Stimulated activated CD4-positive, alpha-beta T cell treated with anti-CD3 and anti-CD28 coated beads, Interleukin-15, amount 100 ng/mL, for 48 hours (primary cell): ENCODE measurements at places on chromosomes 2 and 18.

- DNase-seq, result no peak
Measured at GRCh38 chr2:134097740-134098139, 156.1 kb upstream of the MGAT5 start.

GRCh38 chr2:28436525-28437051 is 43.9 kb downstream of the FOSL2 start:
- no peak for DNase-seq

- DNase-seq, result no peak
Measured at GRCh38 chr18:39208729-39209128, 1643.1 kb upstream of the CELF4 start.

DNA sequence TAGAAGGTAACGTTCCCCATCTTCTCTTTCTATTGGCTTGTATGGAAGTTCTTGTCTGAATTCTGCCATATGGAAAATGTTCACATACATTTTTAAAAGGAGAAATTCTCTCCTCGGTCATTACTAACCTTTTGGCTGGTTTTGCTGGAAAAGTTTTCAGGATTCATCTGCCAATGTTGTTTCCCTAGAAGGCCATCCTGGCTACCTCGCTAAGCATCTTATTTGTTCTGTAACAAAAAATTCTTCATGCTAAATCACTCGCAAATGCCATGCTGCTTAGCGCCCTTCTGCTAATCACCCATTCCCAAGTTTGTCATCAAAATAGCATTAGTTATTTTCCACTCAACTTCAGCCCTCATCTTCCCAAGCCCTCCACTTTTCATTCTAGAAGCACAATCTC is 262.0 kb downstream of the SLC8A1 start:
- DNase-seq, result no peak

DNA sequence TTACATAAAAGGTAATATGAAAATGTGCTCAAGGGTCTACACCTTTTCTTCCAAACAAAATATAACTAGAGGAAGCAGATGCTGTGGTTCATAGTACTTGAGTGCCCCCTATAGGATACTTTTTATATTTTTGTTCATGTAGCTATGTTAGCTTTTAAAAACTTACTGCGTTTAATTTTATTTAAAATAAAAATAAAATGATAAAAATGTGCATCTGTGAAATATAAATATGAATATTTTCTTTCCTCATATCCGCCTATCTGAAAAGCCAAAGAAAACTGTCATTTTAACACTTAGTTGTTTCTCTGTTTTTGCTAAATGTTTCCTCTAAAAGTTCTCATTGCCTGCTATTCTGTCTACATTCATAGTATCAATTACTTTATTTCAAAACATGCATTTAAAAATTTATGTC is 9.6 kb upstream of the LRP1B start:
- DNase-seq, result no peak

GRCh38 chr2:59680863-59681262 is 872.6 kb downstream of the BCL11A start:
- no peak for DNase-seq

- DNase-seq, result no peak
Measured at GRCh38 chr2:47307066-47307465, 95.9 kb upstream of the MSH2 start.

GRCh38 chr2:61272421-61273070 is 110.6 kb downstream of the C2orf74 start:
- DNase-seq, result no peak

GRCh38 chr18:12313530-12314245 is 5.6 kb downstream of the TUBB6 start:
- DNase-seq, result no peak

GRCh38 chr2:69499966-69500365 is 62.7 kb upstream of the NFU1 start:
- no peak for DNase-seq

DNA sequence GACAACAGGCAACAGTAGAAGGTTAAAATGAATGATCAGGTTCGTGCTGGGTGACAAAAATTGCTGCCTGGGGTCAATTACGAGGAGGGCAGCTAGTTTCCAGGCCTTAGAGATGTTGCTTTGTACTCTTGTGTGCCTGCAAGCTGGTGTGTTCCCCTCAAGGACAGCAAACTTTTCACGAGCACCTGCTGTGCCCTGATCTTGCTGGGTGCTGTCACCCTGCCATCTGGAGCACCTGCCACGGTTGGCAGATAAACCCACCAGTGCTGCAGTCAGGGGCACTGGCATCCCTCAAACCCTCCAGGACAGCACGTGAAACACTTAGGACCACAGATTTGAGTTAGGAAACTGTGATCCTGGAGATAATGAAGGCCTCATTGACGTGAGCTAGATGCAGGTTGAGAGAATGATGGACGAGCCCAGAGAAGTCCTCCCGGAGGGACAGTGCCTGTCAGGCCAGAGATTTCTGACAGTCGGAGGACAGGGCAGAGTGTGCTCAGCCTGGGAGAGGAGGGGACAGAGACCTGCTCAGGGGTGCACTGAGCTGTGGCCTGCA is 104.3 kb upstream of the RAB12 start:
- no peak for DNase-seq

GRCh38 chr2:2591542-2591940 is 260.5 kb upstream of the MYT1L start:
- no peak for DNase-seq

GRCh38 chr2:240217431-240218301 is 77.2 kb upstream of the OTOS start:
- no peak for DNase-seq

DNA sequence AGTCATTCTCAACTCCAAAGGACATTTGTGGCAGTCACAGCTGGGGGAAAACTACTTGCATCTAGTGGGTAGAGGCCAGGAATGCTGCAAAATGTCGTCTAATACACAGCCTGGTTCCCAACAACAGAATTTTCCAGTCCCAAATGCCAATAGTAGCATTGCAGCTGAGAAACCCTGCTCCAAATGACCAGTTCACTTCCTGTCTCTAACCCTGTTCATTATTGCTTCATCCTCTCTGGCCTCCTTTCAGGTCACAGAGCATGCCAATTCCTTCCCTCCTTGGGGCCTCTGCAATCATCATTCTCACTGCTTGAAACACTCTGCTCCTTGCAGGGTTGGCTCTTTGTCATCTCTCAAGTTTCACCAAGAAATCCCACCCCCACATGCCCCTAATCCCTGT is 139.1 kb downstream of the IRS1 start:
- DNase-seq, result no peak

- no peak for DNase-seq
Measured at GRCh38 chr2:235810252-235810651, 316.4 kb downstream of the AGAP1 start.

GRCh38 chr18:26312199-26312598 is 86.0 kb downstream of the TAF4B start:
- no peak for DNase-seq

DNA sequence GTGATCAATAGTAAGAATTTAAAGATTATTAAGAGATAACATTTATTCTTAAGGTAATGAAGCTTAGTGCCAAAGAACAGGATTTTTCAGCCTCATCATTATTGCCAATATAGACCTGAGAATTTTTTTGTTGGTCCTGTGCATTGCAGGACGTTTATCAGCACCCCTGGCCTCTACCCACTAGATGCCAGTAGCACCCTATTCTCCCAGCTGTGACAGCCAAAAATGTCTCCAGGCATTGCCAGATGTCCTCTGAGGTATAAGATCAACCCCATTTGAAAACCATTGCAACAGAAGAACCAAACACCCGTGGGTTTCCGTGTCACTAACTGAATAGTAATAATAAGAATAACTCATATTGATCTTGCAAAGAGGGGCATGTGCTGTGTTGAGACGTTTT is 700.0 kb upstream of the SOX11 start:
- DNase-seq, result no peak

DNA sequence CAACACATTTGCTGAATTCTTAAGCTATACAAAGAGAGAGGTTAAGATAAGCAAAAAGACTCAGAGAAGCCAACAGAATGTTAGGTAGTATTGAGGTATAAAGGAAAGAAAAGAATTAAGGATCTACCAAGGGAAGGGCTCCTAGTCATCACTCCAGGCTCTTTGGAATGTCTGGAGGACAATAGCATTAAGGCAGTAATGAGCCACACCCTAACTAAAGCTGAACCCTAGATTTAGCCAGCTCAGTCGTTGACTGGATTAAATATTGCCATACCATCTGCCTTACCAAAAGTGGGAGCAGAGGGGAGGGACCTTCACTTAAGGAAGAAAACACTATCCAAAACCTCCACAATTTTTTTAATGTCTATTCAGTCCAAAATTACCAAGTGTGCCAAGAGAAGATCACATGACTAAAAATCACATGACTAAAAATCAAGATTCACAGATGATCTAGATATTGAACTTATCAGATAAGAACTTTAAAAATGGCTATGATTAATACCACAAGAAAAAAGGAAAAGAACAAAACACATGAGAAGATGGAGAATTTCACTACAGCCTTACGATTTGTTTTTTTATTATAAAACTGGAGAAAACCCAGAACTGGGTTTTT is 59.7 kb downstream of the EXOC6B start:
- DNase-seq, result no peak

- DNase-seq, result no peak
Measured at GRCh38 chr2:227153307-227153706, 10.7 kb downstream of the COL4A4 start.

GRCh38 chr18:63051928-63052327 is 267.6 kb downstream of the BCL2 start:
- no peak for DNase-seq

DNA sequence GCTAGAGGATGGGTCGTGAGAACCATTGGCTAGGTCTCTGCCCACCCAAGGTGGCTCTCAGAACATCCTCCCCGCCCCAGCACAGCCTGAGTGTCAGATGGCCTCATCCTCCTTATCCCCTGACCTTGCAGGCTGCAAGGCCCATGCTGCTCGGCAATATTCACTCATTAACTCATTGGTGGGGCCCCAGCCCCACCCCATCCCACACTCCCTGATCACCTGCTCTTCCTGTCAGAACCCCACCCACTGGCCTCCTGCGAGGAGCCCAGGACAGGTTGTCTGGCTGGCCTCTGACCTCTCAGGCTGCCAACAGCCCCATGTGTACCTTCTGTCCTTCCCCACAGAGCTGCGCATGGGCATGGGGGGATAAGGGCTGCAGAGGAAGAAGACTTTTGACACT is 5.3 kb downstream of the ADCY3 start:
- no peak for DNase-seq

GRCh38 chr2:11379558-11379957 is 35.1 kb upstream of the ROCK2 start:
- no peak for DNase-seq

DNA sequence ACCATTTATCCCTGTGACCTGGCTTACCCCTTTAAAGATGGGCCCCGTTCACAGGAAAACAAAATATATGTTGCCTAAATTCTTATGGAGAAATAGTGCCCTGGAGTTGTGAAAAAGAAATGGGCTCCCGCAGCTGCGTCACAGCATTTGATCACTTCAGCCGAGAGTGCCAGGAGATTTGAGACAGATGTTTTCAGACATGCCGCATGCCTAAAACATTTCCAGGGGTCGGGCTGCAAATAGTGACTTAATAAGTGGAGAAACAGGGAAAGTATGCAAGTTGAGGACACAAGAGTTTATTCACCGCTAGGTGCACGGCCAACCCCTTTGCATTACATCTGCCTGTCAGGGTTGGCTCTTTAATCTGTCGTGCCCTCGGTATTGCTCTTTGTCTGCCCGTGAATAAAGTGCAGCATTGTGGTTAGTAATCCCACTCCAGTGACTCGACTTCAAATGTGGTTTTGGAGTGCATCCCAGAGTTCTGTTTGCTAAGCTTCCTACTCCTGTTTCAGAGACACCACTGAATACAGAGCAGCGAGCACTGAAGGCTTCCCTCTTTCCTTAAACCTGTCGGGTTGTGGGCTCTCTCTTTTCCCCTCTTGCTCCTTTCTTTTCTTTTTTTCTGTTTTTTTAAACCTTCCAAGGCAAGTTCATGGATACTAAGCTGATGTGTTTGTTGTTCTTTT is 187.5 kb downstream of the LTBP1 start:
- no peak for DNase-seq

DNA sequence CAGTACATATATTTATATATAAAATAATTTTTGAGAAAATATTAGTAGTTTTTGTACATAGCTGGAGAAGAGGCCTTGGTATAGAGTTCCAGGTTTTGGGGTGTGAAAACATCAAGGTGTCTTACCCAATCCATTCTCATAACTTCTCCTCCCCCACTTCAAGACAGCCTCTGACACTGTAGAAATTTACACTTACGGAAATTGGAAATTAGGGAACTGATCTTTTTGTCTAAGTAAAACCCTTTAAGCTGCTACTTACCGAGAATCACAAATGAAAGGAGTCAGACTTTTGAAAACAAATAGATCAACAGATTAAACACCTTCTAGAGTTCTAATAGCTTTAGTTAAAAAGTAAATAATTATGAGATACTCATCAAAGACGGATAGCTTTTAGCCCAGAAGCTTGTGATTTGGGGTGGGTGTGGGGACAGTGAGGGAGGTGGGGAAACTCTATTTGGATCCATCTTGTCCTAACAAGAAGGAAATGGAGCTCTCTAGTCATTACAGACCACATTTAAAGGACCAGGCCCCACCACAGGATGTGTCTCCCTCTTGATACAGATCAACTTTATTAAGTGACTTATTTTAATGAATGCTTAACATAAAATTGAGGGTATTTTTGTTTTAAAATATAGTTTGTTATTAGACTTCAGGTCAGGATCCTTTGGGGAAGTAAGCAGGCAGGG is 11.1 kb upstream of the FBXO11 start:
- DNase-seq, result no peak

DNA sequence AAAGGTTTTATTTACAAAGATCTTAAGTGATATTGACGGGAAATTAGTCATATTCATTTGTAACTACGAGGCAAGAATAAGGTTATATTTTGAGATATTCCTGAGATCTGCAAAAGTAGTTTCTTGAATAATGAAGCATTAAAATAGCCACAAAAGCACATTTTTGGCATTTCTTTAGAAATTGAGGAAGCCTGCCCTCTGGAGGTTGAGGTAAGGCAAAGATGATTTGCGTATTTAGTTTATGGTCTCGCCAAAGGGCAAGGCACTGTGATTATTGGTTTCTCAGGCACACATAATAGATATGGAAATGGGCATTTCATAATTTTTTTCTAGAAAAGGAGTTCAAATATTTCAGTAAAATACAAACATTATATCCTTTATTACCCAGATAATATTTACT is 143.7 kb upstream of the RPRM start:
- DNase-seq, result no peak

- DNase-seq, result no peak
Measured at GRCh38 chr2:40147360-40147759, 304.5 kb downstream of the SLC8A1 start.

GRCh38 chr2:219107758-219108157 is 47.0 kb upstream of the IHH start:
- DNase-seq, result no peak

DNA sequence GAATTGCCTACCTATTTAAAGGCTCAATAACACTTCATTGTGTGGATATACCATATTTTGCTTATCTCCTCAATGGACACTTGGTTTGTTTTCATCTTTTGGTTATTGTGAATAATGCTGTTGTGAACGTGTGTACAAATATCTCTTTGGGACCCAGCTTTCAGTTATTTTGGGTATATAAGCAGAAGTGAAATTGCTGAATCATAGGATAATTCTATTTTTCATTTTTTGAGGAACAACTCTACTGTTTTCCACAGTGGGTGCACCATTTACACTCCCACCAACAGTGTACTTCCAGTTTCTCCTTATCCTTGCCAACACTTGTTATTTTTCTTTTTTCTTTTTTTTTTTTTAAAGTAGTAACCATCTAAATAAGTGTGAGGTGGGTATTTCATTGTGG is 29.0 kb downstream of the PTPN4 start:
- DNase-seq, result no peak

- no peak for DNase-seq
Measured at GRCh38 chr2:106885971-106886915, at the start of gene ST6GAL2. ST6GAL2 (minus strand) TSS chr2:106886167; CDS start chr2:106843977, 42,190 bp downstream.

GRCh38 chr2:40260437-40260836 is 191.5 kb downstream of the SLC8A1 start:
- no peak for DNase-seq
